ENCODE measurements at places on chromosomes 16 and 17.
A peak's percentile ranks its signal among the peaks of the same experiment; 100 is the strongest.

DNA sequence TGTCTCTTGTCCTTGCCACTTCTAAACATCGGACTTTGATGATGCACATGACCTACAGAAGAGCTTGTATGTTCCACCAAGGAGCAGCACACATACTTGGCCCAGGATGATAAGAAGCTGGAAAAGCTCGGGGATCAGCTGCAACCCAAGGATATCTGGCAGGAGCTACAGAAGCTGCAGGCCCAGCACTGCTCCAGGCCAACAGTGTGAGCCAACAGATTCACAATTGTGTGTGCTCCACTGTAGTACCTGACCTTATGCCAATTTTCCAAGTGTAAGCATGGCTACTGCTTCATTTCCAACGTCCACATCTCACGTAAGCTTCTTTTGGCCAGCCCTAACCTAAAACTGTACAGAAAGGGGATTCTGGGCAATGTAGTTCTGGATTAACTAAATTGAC is 83.4 kb downstream of the COX10 start:
- no peak for DNase-seq

DNA sequence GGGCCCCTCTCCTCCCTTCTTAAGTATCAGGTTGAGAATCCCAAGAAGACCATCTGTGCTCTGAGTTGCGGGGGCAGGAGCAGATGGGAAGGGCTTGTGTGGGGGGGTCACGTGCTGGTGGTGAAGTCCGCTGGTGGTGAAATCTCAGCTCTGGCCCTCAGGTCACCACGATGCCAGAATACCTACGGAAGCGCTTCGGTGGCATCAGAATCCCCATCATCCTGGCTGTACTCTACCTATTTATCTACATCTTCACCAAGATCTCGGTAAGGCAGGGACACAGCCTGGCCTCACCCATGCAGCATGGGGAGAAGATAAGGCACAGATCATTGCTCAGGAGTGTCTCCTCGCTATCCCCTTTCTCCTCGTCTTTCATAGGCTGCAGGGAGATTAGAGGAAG is 29.7 kb downstream of the SLC5A11 start:
- DNase-seq: no peak

GRCh38 chr16:86497551-86498021 is 12.7 kb upstream of the FOXF1 start:
- DNase-seq: no peak

- no peak for DNase-seq
Measured at GRCh38 chr16:63745456-63745855, 1376.4 kb downstream of the CDH11 start.

DNA sequence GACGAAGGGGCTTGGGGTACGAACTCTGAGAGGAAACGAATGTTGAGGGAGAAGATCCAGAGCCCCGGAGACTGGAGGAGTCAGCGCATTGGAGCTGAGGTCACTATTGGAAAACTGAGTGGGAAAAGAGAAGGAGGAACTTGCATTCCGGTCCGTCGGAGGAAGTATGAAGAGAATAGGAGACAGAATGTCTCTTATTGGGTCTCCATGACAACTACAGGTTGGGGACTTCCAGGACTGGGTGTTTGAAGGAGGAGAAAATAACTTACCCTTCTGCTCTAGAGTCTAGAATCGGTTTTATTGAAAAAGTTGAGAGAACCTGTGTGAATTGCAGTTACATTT is 537 bp downstream of the GOSR1 start:
- peak; percentile 46 for DNase-seq

DNA sequence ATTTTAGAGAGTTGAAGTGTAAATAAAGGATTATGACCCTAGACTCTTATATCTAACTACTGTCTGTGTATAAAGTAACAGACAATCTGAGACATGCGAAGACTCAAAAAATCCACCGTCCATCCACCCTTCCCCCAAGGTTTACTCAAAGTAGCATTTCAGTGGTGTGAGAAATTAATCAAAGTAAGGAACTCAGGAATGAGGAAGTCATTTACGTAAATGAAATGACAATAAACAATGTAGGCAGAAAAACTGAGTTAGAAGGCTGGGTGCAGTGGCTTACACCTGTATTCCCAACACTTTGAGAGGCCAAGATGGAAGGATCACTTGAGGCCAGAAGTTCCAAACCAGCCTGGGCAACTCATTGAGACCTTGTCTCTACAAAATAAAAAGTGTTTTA is 19.8 kb upstream of the NTN1 start:
- no peak for DNase-seq

DNA sequence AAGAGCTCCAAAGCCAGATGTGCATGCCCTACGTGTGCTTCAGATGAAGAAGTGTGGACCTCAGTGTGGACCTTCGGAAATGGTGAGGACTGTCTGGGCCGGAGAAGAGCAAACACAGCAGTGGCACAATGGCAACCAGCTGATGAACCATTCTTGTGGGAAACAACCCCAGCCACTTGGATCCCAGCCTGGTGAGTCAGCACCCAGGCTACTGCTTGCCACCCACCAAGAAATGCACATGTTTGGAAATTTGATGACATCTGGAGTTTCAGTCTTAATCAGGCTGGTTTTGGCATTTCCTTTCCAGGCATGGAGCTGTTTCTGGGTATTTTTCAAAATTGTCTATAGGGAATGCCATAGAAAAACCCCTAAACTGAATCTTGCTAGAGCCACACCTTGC is 42.7 kb downstream of the DYNLRB2 start:
- no peak for DNase-seq

- DNase-seq: no peak
Measured at GRCh38 chr16:71666928-71667707, 41.1 kb downstream of the MARVELD3 start.

DNA sequence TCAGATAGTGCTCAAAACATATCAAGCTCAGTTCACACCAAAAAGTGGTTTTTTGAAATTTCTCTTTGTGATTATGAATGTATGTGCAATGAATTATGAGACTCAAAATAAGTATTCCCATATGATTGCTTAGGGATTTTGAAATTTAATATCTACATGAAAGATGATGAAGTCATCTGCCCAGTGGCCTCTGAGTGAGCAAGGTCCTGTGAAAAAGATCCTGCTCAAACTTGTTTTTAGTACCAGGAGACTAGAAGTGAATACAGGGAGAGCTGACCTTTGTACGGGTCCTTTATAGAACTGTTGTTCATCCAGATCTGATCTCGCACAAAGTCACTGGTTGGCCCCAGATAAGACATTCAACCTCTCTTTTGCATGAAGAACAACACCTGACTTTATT is 151.9 kb upstream of the MAF start:
- DNase-seq: no peak

DNA sequence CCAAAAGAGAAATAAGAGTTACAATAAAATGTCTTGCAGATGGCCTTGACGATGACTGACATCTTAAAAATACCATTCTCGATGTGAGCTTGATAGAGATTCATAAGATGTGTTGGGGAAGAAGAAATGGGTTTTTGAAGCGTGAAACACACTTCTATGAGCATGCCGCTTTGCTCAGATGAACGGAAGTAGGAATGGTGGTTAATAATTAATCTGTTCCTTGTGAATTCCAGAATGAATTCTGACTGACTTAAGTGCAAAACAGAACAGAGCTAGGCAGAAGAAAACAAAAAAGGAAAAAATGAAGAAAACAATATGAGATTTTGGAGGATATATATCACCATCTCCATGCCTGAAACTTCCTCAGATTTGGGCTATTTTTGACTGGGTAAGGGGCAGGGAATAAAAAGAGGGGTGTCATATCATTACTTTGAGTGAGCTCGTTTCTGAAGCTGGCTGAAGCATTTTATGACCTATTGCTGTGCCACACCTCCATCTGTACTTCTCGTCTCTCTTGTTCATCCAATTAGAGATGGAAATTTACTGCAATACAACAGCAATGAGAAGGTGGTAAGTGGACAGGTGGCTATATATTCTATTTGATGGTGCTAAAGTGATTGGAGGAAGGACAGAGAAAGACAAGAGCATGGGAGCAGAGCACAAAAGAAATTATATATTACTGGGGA is 1152.0 kb upstream of the CDH8 start:
- DNase-seq: no peak

GRCh38 chr17:42922294-42922693 is 21.7 kb downstream of the G6PC1 start:
- no peak for DNase-seq

DNA sequence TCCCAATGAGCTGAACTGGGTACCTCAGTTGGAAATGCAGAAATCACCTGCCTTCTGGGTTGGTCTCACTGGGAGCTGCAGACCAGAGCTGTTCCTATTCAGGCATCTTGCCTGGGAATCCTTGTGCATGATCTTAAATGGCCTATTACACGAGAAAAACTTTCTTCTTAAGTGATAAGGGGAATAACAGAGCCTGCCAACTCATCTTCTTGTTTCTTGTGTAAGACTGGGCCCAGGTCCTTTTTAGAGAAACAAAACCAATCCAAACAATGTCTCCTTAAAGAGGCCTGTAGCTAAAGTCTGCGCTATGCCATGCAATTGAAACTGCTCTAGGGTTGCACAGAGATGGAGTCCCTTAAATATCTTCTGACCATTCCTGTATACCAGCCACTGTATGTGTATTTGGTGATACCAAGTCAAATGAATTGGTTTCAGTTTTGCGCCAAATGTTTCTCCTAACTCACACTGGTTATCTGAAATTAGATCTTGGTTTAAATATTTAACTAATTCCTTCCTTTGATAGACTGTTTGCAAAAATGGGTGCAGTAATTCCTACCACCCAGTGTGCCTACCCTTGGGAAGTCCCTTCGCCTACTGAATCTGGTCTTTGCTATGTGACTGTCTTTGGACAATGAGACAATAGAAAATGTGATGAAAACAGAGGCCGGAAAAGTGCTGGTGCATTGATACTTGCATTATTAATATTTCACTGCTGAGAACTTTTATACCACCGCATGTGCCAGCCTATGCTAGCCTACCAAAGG is 6.5 kb upstream of the CCL23 start:
- DNase-seq: no peak
